MG63 (cell line): ENCODE measurements at places on chromosomes 5 and 9. TPM values are rescaled to one million over a fixed set of nuclear protein-coding genes. Genes with fewer than 3 reads are reported as not detected.

GRCh38 chr9:98211260-98211659, 18.8 kb upstream of the CORO2A start:
- DNase-seq: no peak

DNA sequence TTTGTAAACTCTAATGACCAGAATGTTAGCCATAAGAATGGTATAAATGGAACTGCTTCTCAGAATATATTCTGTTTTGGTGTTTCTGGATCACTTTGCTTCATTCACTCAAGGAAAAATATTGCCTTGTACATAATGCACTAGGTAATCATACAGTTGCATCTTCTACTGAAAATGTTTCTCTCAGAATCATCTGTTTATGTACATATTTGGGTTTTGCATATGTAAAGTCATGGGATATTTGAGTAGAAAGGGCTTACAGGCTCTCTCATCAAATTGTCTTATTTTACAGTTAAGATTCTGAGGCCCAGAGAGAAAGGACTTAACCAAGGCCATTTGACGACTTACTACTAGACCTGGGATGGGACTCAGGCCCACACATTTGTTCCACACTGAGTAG, 97.8 kb upstream of the PALM2AKAP2 start:
- no peak for DNase-seq

DNA sequence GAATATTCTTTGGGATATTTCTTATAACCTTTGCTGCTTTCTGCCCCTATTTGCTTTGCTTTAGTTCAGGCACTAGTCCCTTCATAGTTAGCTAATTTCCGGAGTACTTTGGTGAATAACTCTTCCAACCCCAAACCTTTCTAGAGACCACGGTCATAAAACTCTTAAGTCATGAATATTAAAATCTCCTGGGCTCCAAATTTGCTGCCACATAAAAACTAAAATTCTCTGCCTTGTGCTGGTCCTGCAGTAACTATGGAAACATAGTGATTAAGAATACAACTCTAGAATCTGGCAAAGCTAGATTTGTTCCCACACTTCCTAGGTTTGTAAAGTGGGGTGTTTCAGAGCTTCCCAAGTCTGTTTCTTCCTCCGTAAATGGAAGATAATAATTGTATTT, 10.0 kb upstream of the ACTBL2 start:
- no peak for DNase-seq

GRCh38 chr5:59238126-59238902, 655.2 kb downstream of the PDE4D start:
- DNase-seq: no peak

DNA sequence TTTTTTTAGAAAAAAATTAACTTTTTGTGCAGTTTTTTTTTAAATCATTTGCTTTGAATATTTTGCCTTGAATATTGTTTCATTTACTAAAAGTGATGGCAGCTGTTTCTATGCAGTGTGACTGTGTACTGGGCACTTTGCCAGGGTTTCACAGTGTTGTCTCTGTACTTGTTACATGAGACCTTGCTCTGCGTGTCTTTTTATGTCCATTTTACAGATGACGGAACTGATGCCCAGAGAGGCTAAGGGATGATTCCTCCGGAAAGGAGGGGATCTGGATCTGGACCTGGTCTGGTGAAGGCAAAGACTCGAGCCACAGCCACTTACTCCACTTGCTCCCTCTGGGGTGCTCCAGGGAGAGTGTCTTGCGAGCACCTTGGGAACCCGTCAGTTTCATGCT, 124.8 kb upstream of the PTCH1 start:
- no peak for DNase-seq

GRCh38 chr5:71492817-71493615, 37.6 kb downstream of the BDP1 start:
- DNase-seq: no peak

- no peak for DNase-seq
Observed at GRCh38 chr5:54090495-54091120, 219.8 kb downstream of the ARL15 start.

DNA sequence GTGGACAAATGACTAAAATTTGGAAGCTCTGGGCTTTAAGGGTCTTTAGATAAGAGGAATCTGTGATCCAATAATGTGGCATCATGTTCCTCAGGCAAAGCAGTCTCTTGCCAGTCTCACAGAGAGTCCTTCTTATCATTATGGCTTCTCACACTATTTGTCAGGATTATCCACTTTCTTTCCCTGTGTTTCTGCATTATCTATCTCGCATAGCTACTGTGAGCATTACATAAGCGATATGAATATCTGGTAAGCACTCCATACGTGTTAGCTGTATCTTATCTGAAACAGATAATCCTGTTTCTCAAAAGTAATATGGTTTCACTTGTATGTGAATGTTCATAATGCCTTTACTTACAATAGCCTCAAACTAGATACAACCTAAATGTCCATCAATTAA, 9.6 kb downstream of the MCC start:
- DNase-seq: no peak

- DNase-seq: no peak
Observed at GRCh38 chr5:117107859-117108258, 533.2 kb upstream of the SEMA6A start.

DNA sequence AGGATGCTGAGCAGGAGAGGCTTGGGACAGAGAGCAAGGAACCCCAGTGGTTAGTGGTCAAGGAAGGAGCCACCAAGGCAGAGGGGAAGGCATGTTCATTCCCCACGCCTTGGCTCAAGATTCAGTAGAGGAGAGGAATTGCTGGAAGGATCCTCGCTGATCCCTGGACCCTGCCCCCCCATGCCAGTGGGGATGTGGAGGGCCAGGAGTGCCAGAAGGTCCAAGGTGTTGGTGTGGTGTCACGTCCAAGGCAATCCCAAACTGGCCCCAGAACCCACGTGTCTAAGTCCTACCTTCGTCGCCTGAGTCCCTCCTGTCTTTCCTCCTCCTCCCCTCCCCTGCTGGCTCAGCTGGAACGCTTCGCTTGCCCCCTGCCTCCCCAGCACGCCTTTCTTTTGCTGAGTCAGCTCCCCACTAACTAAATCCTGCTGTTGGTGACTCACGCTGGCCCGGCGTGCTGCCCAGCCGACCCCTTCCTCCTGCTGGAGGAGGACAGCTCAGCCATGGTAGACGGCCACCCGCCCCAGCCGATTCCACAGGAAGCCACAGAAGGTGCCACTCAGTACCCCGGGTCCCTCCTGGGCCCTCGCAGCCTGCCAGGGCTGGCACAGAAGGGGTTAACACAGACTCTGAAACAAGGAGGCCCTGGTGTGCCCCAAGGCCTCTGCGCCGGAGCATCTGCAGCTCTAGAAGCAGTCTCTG, 37.6 kb upstream of the ORM1 start:
- DNase-seq: peak; percentile 90

DNA sequence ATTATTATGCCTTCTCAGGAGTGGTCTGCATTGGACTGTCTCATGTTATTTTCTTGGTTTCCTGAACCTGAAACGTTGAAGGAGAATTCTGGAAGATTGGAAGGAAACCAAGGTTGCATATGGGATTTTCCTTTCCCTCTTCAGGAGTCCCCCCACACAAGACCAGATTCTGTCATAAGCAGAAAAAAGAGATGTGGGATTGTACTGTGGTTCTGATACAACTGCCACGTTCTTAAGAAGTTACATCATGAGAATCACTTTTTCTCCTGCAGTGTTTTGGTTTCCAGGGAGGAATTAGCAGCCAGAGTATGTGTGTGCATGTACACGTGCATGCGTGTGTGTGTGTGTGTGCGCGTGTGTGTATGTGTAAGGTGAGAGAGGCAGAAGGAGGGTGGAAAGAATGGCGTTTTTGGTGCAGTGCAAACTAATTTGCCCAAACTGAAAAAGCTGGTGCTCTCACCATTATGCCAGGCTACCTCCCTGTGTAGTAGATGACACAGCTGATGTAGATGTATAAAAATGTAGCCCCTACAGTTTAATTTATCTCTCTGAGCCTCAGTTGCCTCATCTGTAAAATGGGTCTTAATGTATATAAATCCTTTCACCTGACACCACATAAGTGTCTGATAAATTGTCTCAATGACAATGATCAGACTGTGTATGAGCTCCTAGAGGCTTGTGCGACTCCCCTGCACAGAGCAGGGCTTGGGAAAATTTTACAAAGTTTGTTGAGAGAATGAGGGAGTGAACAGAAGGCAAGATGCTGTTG, 38.6 kb downstream of the RALGPS1 start:
- no peak for DNase-seq

GRCh38 chr9:93699650-93700049, 123.3 kb downstream of the PHF2 start:
- no peak for DNase-seq

DNA sequence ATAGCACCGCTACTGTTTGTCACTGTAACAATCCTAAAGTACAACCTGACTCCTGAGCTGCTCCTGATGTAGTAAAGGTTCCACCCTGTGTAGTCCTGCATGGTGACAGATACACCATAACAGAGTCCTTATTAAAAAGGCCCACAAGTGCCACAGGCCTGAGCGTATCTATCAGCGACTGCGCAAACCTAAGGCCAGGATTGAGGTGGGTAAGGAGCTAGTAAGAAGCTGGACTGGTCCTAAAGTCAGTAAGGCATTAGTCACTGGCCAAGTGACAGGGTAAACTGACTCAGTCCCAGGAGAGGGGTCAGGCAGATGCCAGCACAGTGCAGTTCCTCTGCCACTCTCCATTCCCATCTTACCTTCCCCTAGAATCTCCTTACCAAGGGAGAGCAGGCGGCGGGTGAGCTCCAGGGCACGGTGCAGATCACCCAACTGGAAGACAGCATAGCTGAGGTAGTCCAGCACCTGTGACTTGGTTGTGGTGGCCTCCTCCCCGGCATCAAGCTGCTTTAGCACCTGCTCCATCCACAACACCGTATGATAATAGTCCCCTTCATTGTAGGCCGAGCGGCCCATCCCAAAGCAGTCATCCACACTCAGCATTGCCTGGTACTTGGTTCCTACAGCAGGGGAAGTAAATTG, 17.6 kb downstream of the P4HA2 start:
- DNase-seq: no peak

- DNase-seq: no peak
Observed at GRCh38 chr9:18423791-18424531, 50.0 kb upstream of the ADAMTSL1 start.

GRCh38 chr9:82890401-82890800, 172.5 kb downstream of the RASEF start:
- DNase-seq: no peak

- DNase-seq: no peak
Observed at GRCh38 chr9:96088510-96088909, 213.0 kb downstream of the ERCC6L2 start.

DNA sequence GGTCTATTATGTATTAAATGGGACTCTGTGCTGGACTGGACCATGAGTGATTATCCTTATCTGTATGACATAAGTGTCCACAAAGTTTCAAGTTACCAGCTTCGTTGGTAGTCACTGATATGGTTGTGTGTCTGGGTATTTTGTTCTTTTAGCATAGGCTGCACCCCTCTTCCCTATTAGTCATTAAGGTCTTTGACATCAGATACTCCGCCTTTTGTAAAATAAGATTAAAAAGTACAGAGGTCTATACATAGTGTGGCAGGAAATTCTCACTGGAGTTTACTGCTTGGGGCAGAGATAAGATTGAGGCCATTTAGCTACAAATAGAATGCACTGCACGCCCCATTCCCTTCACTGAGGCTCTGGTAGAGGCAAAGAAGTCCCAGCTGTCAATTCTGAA, 99.4 kb downstream of the TMEM215 start:
- no peak for DNase-seq

LHX6 gene
- total RNA-seq: not detected in 2 replicates

LHX3 gene
- not detected in 2 replicates for total RNA-seq

DMGDH gene
- not detected in 2 replicates for total RNA-seq

LCN1 gene
- total RNA-seq: not detected in 2 replicates

BNC2 gene
- total RNA-seq: 38.8 and 49.5 TPM in 2 replicates

TERT gene
- total RNA-seq: 0.72 and 2.4 TPM in 2 replicates

CATSPER3 gene
- 0.59 and 1.5 TPM in 2 replicates for total RNA-seq

SUSD3 gene
- total RNA-seq: 0.40 TPM in 1 of 2 replicates, not detected in the other

LPAR1 gene
- 168 and 199 TPM in 2 replicates for total RNA-seq

KIF4B gene
- total RNA-seq: 0.03 and 0.10 TPM in 2 replicates

UTP15 gene
- total RNA-seq: 13.1 and 21.2 TPM in 2 replicates

CYLC2 gene
- total RNA-seq: not detected in 2 replicates

PCDHGB1 gene
- 0.59 and 1.3 TPM in 2 replicates for total RNA-seq

SLC25A2 gene
- total RNA-seq: not detected in 2 replicates

PCDH1 gene
- total RNA-seq: 3.8 and 12.8 TPM in 2 replicates

TPM2 gene
- total RNA-seq: 2,986 and 3,667 TPM in 2 replicates

FREM1 gene
- total RNA-seq: 0.37 and 0.43 TPM in 2 replicates
